ENCODE measurements at places on chromosomes 7 and 10.

GRCh38 chr10:35375091-35375765, 38.9 kb downstream of the CCNY start:
- no peak for DNase-seq

DNA sequence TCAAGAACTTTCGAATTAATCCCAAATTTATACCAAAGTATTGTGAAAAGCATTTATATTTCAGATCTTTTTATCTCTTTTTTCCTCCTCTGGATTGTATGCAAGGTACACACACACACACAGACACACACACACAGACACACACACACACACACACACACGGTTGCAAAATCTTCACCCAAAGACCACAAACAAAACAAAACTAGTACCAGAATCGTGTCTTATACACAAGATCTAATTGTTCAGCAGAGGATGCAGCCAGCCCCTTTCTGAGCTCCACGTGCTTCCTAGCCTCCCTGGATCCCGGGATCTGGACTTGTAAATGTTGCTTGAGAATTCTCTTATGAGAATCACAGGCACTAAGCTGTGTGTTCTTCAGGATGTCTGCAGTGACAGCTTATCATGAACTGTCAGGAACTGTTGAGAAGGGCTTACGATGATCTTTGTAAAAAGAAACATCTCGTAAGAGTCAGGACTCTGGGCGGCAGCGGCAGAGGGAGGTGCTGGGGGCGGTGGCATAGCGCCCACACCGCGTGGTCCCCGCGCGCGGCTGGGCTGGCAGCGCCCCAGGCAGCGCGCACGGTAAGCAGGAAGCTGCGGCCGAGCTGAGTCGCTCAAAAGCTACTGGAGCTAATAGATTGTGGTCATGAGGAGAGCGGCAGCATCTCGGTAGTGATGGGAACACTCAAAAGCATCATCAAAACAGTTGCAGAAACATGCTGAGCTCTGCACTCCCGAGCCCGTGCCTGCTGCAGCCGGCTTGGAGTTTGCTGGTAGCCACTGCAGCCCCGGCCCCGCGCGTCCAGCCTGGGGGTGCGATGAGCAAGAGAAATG, 277.6 kb downstream of the GATA3 start:
- DNase-seq, result no peak

DNA sequence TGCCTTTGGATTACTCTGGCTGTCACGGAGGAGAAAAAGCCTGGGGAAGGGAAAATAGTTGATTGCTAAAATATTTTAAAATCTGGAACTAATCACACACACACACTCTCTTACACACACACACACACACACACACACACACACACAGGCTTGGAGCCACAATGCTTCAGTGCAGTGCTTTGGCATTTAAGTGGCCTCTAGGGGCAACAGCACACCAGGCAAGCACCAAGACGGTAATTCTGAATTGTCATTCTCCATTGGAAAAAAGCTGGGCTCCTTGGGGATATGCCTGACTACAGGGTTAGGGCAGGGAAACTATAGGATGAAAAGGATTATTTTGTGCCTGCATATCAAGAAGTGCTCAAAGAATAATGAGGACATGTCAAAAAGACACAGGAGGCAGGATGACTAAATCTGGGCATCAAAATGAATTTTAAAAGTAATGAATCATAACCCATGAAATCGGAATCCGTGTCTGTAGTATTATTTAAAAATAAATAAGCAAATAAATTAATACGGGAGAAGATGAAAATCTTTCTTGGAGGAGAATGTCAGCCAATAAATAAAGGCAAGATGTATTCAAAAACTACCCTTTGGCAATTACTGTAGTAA, 30.4 kb upstream of the DDC start:
- no peak for DNase-seq

DNA sequence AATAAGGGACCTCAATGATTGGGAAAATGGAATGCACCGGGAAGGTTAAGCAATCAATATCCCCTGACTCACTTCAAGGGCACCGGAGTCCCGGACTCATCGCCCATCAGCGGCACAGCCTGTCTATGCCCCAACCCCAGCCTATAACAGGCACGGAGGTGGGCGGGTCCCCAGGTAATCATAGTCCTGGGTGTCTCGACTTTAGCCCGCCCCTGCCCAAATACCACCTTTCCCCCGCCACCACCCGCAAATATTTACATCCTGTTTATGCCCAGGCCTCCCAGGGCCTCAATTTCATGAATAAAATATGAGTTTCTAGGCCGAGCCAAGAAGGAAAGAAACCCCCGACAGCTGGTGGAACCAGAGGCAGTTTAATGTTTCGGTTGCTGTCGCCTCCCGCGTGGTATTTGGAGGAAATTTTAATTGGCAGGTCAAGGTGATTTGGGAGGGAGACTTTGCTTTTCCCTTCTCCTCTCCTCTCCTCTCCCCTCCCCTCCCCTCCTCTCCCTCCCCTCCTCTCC, 15.6 kb upstream of the RFC2 start:
- no peak for DNase-seq

DNA sequence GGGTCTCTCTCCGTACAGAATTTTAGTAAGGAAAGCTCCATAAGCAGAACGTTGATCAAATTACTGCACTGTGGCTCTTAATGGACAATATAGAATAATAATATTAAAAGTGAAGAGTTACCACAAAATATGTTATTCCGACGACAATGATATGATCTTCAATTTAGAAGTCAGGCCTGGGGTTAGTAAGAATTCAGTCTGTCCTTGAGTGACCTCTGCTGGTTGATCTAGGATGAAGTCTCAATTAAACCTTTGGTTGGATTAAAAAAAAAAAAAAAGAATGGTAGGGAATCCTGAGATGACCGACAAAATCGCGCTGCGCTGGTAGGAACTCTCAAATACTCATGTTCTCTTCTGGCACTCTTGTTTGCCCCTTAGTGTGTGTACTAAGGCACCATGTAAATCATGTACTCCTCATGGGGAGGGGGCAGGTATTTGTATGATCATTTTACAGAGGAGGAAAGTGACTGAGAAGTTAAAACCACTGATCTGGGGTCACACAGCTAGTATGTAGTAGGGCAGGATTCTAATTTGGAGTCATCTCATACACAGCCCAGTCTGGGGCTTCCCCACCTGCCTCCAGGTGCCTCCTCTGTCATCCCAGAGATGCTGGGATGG, 161.3 kb upstream of the NPVF start:
- peak; percentile 34 for DNase-seq

- DNase-seq, result no peak
These were observed 8.7 kb downstream of the ELFN1 start for GRCh38 chr7:1678571-1679325.

- no peak for DNase-seq
These were observed 37.2 kb upstream of the RAPGEF5 start for GRCh38 chr7:22393913-22394729.

GRCh38 chr7:48786951-48787350, 137.4 kb upstream of the CDC14C start:
- no peak for DNase-seq

Data from glomerular endothelial cell (primary cell).